ENCODE measurements at places on chromosomes 6 and 20.

DNA sequence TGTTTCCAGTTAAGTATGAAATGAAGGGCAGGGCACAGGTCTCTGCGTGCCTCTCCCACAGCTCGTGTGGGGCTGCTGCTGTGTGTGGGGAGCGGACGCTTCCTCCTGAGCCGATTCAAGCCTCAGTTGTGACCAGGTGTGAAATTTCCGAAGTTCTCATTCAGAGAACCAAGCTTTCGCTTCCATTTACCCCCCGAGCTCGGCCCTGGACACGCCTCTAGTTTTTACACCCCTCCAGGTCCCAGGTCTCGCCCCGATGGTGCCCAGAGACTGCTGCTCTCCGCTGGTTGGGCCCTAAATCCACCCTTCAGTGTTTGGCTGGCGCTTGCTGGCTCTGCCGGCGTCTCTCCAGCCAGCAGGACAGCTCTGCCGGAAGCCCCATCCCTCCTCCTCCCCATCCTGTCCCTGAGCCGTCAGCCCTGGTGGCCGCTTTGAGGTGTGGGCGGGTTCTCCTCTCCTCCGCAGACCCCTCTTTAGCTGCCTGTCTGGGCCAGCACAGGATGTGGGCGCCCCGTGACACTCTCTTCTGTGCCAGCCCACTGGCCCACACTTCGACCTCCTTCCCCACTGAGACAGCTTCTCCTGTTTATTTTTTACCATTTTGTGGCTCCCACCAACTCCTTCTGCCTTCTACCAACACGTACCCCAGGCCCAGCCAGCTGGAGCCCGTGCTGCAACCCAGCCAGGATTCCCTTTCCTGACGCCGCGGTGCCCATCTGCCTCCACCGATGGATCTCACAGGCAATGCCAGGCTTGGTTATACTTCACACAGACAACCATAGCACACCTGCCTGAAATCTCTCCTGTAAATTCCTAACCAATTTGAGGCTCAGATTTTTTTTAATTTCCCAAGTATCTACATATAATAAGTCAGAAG, 142.8 kb downstream of the DLL1 start:
- DNase-seq = no peak

DNA sequence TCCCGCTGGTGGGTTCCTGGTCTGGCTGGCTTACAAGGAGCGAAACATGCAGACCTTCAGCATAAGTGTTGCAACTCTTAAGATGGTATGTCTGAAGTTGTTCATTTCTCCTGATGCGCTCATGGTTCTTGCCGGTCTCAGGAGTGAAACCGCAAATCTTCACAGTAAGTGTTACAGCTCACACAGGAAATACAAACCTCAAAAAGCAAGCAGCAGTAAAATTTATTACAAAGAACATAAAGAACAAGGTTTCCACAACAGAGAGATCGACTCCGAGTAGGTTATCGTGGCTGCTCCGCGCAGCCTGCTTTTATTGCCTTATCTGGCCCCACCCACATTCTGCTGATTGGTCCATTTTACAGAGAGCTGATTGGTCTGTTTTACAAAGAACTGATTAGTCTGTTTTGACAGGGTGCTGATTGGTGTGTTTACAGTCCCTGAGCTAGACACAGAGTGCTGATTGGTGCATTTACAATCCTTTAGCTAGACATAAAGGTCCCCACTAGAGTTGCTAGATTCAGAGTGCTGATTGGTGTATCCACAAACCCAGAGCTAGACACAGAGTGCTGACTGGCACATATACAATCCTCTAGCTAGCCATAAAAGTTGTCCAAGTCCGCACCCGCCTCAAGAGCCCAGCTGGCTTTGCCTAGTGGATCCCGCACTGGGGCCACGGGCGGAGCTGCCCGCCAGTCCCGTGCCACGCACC, 39.2 kb downstream of the TRIM27 start:
- DNase-seq = peak; percentile 33

- no peak for DNase-seq
These were observed 747 bp upstream of the TXNDC5 start for GRCh38 chr6:7911345-7911725.

DNA sequence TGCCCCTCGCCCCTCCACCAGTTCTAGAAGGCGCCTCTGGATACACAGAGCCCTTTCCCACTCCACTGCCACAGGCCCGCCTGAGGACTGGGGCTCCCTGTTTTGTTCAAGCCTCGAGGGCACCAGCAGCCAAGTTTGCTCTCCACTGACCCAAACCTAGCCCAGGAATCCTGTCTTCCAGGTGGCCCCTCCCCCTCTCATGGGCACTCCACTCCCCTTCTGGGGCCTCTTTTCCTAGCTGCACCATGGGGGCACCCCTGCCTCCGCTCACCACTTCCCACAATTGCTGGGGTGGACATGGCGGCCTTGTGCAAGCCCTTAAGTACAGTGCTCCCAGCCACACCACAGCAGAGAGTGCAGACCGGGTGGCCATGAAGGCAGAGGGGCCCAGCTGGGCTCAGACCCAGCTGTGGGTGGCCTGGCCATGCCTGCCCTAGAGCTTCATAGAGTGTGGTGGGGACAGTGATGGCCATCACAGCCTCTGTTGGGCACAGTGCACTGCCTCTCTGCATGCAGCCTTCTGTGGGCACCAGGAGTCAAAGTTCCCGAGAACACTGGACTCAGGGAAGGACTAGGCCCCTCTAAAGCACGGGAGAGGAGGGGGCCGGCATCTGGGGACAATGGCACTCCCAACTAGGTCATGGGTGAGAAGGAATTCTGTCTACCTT, 1.3 kb downstream of the MYL9 start:
- DNase-seq = no peak

DNA sequence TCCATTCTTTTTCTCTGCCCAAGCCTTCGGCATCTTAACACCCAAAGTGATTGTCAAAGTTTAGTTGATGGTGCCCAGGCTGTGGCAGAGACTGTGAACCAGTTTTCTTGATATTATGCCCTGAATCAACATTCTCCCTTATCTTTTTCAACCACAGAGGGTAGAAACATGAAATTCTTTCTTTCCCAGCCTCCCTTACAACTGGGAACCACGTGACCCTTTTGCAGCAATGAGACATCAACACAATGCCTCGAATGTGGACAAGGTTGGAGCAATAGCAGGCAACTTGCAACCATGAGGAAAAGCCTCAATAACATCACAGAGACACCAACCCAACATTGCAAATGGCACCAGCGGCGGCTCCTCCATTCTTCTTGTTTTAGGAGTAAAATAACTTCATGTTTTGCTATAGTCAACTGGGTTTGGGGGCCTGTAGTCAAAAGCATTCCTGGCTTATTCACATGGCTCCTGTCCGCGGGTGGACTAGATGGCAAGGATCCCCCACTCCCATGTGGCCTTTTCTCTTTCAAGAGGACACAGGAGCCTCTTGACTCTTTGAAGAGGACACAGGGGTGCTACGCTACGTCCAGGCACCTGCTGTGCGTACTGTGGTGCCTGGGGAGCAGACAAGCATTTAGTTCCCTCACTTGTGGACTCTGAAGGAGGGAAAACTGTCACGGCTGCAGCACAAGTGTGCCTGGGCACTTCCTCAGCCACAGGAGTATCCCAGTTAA, 90.5 kb downstream of the NOL4L start:
- no peak for DNase-seq

- DNase-seq = peak; percentile 77
These were observed 219.1 kb downstream of the MYLK4 start for GRCh38 chr6:2531426-2532215.

- no peak for DNase-seq
These were observed 11.1 kb upstream of the TXNDC5 start for GRCh38 chr6:7921632-7922092.

GRCh38 chr6:30200551-30201281, 12.5 kb downstream of the TRIM26 start:
- DNase-seq = peak; percentile 61

Data from inflammatory macrophage treated with lipopolysaccharide for 4 hours (primary cell).